ENCODE measurements at places on chromosomes 2 and 18.

DNA sequence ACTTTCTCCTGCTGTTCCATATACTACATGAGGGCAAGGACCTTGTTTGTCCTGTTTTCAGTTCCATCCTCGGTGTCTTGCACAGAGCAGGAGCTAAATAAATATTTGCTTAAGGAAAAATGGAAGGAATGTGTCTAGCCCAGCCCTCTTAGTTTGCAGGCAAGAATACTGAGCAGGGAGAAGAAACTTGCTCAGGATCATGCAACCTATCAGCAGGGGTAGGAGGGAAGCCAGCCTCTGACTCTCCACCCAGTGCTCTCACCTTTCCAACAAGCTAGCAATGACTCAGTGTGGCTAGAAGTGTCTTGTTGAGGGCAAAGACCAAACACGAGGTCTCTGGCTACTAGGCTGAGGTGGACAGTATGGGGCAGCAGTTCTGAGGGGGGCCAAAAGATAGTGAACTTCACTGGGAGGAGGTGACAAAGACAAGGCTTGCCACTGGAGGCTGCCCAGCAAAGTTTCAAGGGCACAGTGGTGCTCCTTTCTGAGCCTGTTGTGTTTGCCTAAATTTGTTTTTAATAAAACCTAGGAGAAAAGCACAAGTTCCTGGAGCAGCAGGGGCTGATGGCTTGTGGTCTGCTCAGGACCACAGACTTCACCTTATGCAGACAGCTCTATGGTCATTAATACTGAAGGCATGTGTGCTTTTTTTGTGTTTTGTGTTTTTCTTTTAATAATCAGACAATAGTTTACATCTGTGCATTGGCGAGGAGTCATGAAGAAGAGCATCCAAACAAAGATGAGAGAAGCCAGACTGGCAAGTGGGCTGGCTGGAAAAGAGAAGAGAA lies 49.1 kb upstream of the CTAGE1 start:
- no peak for DNase-seq

- no peak for DNase-seq
Measured at GRCh38 chr2:149087751-149088150, 49.3 kb downstream of the LYPD6B start.

DNA sequence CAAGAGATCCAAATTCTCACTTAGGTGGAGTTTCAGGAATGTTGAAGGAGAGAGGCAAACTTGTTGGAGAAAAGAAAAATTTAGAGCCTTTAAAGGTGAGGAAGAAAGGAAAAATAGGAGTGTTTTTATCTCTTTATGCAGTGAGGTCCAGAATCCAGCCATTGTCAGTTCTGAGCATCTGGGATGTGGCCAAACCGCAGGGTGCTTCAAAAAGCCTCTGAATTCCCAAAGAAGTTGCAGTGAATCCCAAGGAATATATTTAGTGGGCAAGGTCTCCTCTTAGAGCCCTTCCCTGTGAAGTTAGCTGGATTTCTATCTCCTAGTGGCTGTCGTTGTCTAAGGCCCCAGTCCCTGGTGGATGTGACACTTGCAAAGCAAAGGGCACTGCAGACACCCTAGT lies 51.2 kb downstream of the MTCL1 start:
- no peak for DNase-seq

DNA sequence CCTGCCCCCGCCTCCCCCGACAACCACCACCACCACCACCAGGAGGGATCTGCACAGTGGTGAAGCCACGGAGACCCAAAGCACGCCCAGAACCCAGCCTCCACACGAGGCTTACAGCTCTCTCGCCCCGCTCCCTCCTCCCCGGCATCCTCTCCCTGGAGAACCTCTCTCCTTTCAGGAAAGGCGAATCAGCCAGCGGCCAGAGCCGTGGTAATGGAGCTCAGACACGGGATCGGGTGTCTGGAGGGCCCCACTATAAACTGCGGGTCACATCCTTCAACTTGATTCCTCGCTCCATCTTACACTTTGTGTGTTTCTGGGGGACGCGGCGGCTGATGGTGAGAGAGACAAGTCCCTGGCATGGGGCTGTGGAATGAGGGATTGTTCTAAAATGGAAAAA lies 271.5 kb upstream of the SIX2 start:
- no peak for DNase-seq

DNA sequence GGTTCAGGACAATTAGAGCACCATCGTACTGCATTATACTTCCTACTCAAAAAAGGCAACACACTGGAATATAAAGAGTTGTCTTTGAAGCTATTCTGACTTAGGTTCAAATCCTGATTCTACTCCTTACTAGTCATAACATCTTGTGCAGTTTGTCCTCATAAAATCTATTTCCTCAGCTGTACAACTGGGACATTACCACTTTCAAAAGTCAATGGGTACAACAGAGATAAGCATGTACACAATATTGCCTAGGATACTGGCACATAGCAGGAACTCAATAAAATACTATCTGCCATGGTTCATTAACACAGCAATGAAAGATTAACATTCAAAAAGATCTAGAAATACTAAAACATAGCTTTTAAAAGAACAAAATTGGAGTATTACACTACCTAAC lies 11.3 kb downstream of the SOS1 start:
- DNase-seq: no peak

- no peak for DNase-seq
Measured at GRCh38 chr2:138534791-138535190, 33.2 kb downstream of the SPOPL start.

GRCh38 chr18:7155092-7155491 lies 37.5 kb upstream of the LAMA1 start:
- no peak for DNase-seq

DNA sequence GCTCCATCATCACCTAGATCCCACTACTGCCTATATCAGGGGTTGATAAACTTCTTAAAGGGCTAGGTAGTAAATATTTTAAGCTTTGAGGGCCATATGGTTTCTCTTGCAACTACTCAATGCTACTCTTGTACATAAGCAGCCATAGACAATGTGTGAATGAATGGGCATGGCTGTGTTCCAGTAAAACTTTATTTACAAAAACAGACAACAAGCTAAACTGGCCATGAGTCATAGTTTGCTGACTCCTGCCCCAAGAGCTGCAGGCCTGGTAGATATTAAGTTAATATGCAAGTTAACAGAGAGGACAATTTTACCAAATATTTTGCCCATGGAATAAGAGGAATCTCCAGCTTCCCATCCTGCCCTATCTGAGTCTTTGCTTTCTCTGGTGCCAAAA lies 29.8 kb upstream of the MYO3B start:
- no peak for DNase-seq
